ENCODE measurements at places on chromosomes 7 and 10.

- DNase-seq, result no peak
These were observed 108.1 kb downstream of the EBF3 start for GRCh38 chr10:129855836-129856563.

GRCh38 chr7:560966-561630 lies 41.5 kb upstream of the PDGFA start:
- DNase-seq, result no peak

DNA sequence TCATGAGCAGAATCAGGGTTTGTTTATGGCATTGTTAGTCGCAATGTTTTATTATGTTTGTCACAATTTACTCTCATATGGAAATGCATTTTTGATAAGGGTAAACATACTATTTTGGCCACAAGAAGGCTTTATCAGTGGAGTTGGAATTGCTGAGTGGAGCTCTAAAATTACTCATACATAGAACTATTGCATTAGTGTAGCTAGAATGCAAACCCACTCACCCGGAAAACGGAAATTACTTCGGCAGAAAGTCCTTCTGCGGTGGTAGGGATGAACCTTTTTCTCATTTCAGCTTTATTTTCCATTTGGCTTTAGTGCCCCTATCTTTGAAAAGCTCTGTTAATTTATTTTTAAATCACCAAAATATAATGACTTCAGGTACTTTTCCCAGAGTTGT lies 42.8 kb upstream of the NPY start:
- DNase-seq, result no peak

- DNase-seq, result no peak
These were observed 439.6 kb downstream of the TNS3 start for GRCh38 chr7:47142169-47142866.

DNA sequence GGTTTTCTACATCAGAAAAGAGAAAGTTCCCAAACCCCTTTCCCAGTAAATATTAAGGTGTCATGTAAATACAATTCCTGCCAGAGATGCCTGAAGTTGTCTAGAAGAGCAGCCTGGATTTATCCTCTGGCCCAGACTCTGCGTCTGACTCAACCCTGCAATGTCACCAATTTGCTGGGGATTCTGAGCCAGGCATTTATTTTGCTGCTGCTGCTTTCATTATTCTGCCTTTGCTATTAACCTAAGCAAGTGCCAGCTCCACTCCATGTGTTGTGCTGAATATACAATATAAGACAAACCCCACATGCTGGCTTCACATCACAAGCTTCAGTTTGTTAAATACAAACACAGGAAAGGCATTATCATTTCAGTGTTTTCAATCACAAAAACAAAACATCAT lies 59.1 kb downstream of the ELAPOR2 start:
- no peak for DNase-seq

DNA sequence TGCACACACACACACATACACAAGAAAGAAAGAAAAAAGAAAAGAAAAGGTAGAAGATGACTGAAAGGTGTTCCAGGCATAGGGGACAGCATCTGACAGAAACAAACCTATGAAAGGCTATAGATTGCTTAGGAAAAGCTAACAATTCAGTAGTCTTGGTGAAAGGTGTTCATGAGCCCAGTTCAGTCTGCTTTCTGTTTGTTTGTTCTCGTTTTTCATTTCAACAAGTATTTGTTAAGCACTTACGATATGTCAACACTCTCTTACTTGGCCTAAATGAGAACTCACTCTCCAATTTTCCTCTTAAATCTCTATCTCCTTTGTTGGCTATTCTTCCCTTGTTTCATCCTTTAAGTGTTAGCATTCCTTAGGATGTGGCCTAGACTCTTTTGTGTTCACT lies 133.2 kb downstream of the GRM8 start:
- no peak for DNase-seq

DNA sequence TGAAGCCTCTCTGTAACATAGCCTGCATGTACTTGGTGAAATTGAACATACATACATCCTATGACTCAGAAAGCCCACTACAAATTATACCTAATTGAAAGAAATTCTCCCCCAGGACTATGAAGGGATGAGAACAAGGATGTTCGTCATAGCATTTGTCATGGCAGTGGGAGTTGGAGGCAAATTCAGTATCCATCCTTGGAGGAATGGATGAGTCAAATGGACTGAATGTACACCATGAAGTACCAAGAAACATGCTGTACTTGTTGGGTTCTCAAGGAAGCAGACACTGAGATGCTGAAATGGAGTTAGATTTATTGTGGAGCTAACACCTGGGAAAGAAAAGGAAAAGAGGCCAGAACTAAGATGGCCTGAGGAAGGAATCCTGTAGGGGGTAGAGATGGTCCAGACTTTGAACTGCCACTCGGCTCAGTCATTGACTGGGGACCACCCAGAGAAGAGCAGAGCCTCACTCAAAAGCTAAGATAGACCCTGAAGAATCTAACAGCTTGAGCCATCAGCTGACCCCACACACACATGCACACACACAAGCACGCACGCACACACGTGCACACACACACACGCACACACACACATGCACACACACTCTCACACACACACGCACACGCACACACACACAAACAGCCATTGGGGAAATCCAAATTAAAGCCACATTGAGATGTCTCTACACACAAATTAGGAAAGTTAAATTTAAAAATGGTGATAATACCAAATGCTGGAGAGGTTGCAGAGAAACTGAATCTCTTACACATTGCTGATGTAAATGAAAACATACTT lies 22.3 kb downstream of the AOC1 start:
- no peak for DNase-seq

DNA sequence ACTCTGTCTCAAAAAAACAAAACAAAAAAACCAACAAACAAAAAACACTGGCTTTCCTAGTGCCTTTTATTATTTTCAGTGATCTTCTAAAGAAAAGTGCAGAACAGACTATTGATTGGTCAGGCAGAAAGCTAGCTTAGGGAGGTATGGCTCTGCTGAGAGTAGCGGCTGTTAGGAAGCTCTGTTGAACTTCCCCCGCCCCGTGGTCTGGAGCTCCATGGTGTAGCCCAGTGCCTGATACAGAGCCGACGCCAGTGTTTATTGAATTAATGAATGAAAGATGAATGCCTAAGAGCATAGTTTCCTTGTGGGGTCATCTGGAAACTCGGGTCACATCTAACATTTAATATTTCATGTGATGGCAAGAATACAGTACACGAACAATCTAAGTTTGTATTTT lies 90.5 kb upstream of the ARMC3 start:
- DNase-seq, result no peak

- DNase-seq, result no peak
These were observed 148.8 kb downstream of the MBL2 start for GRCh38 chr10:52623761-52624160.

GRCh38 chr7:1290026-1290678 lies 57.5 kb downstream of the UNCX start:
- DNase-seq, result no peak
